ENCODE measurements at places on chromosomes 7 and 10. TPM values are rescaled to one million over a fixed set of nuclear protein-coding genes. Genes with fewer than 3 reads are reported as not detected.

DNA sequence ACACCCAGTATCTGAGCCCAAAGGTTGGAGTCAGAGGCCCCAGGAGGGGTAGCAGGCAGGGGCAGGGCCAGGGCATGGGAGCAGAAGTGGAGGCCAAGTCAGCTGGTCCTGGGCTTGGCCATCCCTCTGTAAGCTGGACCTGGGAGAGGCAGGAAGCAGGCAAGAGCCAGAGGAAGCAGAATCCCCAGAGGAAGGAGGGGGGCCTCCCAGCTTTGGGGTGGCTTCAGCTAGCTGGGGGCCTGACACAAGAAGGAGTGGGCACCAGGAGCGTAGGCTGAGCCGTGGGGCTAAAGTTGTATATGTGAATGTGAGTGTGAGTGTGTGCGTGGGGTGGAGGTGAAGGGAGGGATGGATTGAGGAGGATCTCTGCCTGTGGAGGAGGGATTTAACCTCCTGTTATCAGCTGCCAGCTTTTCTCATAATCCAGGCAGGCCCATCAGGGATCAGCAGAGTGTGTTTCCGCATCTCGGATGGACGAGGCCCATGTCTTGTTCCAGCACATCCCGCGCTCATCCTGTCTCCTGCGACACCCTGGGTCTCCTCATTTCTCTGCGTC is 54.0 kb downstream of the NEURL1 start:
- DNase-seq: no peak

DNA sequence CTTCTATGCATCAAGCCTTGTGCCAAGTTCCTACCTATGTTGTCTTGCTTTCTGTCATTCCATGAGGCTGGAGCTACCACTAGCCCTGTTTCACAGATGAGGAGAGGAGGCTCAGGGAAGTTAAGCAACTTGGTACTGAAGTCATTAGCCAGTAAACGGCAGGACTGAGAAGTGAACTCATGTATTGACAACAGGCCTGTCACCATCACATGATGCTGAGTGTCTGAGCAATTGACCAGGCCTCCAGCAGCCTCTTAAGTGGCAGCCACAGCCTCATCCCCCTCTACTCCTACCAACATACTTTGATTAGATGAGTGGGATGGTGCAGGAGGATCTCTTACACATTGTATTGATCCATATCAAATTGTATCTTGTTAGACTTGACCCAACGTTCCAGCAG is 317.6 kb downstream of the GRID1 start:
- DNase-seq: no peak

DNA sequence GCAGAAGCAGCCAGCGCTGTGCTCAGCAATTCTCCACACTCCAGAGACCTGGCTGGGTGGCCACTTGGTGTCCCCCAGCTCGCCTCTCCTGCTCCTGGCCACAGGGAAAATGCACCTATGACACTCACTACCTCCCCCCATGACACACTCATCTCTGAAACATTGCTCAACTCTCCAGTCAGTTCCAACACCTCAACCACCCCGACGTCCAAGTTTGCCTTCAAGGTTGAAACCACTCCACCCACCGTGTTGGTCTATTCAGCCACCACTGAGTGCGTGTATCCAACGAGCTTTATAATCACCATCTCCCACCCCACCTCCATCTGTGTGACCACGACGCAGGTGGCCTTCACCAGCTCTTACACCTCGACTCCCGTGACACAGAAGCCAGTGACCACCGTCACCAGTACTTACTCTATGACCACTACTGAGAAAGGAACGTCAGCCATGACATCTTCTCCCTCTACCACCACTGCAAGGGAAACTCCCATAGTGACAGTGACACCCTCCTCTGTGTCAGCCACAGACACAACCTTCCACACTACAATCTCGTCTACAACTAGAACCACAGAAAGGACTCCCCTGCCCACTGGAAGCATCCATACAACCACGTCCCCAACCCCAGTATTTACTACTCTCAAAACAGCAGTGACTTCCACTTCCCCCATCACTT is 2.7 kb downstream of the MUC3A start:
- DNase-seq: no peak

DNA sequence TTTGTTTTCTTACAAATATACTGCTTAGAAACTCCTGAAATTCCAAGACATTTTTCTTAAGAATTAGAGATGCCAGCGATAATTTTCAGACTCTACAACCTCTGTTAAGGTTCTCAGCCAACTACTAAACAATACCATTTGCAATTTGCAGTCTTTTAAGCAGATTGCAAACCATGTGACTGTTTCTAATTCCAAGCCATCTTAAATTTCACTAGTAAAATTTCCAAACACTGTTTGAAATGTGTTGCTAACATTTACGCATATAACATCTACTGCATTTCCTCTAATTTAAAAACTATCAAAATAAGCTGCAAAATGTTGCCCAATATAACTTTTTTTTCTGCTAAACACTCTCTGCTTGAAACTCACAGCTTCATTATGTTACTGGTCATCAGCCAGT is 56.0 kb upstream of the MACROH2A2 start:
- DNase-seq: no peak

DNA sequence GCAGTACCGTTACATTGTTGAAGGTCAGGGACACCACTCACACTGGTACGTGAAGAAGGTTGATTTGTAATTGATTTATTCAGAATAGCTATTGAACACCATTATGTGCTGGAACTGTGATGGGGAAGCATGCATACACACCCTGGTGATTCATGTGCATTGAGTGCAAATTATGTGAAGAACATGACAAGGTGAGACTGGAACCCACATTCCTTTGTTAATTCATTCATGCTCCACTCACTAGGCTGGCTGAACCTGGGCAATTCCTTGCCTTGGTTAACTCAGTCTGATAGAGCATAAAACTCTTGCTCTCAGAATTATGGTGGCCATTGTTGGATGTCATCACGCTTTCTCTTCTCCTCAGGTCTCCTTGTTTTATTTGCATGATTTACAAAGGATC is 67.3 kb upstream of the TPK1 start:
- no peak for DNase-seq

DNA sequence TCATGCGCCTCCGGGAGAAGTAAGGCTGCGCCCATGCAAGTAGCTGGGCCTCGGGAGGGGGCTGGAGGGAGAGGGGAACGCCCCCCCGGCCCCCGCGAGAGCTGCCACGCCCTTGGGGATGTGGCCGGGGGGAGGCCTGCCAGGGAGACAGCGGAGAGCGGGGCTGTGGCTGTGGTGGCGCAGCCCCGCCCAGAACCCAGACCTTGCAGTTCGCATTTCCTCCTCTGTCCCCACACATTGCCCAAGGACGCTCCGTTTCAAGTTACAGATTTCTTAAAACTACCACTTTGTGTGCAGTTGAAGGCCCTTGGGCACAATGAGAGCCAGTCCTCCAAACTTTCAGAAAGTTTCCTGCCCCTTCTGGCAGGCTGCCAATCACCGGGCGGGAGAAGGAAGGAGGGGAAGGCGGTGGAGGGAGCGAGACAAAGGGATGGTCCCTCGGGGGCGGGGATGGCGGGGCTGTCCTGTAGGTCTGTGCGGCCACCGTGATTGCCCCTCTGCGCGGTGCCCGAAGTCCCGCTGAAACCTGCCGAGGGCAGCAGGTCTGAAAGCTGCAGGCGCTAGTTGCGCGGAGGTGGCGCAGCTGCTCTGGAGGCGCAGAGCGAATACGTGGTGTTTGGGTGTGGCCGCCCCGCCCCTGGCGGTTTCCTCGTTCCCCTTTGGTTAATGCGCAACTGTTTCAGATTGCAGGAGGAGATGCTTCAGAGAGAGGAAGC is 2.1 kb downstream of the VIM start:
- DNase-seq: peak; percentile 92

- DNase-seq: no peak
These were observed 18.0 kb upstream of the DLG5 start for GRCh38 chr10:77944519-77944918.

DNA sequence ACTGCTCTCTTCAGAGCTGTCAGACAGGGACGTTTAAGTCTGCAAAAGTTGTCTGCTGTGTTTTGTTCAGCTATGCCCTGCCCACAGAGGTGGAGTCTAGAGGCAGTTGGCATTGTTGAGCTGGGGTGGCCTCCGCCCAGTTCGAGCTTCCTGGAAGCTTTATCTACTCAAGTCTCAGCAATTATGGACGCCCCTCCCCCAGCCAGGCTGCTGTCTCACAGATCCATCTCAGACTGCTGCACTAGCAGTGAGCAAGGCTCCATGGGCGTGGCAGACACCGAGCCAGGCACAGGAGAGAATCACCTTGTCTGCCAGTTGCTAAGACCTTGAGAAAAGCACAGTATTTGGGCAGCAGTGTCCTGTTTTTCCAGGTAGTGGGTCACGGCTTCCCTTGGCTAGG is 98.1 kb downstream of the SDHAF3 start:
- no peak for DNase-seq

DNA sequence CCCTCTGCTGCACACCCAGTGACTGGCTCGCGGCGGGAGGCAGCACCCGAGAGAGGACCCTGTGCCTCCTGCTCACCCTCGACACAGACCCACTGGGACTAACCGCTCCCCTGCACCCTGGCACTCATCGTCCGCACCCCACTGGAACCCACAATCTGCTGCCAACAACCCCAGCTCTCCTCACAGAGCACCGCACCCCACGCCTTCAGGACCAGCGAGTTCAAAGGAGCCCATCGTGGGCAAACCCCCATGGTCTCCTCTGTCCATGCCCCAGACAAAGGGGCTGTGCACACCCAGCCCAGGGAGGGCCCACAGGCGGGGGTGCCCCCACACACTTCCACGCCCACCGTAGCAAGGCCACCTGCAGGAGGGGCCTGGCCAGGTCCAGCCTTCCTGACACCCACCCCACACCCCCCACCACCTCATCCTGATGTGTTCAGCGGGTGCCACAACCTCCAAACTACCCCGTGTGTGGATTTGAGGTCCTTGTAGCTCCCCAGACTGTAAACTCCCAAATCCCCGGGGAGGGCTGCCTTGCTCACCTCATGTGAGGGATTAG is 14.0 kb downstream of the RASGEF1A start:
- peak; percentile 62 for DNase-seq

- no peak for DNase-seq
These were observed at the start of gene CDHR1 for GRCh38 chr10:84194424-84195043. CDHR1 (plus strand) TSS chr10:84194537; CDS start chr10:84194761, 224 bp downstream.

Gene TSPAN12
- 14.0 TPM for total RNA-seq

Gene OPN1SW
- total RNA-seq: not detected

Gene LDB3
- 0.37 TPM for total RNA-seq
